NCI-H460 (cell line): ENCODE measurements at places on chromosomes 2 and 18. TPM values are rescaled to one million over a fixed set of nuclear protein-coding genes. Genes with fewer than 3 reads are reported as not detected.

The SOX11 gene
- 0.03 and 0.05 TPM in 2 replicates for total RNA-seq

DNA sequence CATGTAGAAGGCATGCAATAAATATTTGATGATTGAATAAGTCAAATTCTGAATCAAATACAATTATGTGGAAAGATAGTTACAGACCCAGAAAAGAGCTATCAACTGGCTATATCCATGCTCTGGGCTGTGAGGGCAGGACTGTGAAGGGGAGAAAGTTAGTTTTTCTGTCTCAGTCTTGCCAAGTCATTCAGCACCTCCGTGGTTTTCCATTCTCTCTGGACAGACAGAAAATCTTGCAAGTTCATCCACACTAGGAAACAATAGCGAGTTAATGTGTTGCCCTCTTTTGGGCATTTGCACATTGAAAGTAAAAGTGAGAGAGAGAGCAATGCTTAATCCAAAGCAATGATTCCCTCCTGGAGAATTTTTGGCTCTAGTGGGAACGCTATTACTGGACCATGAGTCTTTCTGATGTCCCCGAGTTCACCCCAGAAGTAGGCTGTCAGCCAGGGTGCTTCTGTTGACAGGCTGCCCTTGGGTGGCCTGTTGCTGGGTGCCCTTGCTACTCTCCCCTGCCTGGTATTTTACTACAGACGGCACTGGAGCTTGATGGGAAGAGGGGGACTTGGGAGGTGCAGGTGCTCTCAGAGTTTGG, 238.3 kb downstream of the LOXHD1 start:
- no peak for DNase-seq

DNA sequence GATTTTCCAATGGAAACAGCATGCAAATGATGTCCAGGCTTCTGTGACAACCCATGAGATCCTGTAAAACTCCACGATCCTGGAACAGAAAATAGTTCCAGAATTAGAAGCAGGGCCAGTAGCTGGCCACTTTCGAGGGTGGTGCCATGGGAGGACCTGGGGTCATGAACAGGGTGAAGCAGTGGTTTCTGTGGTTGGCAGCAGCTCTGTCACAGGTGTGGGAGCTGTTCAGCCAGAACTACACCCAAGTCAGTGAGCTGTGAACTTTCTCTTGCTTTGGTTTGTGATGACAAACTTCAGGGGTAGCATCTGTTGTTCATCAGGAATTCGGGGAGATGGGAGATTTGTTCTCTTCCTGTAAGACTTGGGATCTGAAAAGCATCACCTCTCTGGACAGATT, 314.4 kb upstream of the NT5C1B start:
- no peak for DNase-seq

DNA sequence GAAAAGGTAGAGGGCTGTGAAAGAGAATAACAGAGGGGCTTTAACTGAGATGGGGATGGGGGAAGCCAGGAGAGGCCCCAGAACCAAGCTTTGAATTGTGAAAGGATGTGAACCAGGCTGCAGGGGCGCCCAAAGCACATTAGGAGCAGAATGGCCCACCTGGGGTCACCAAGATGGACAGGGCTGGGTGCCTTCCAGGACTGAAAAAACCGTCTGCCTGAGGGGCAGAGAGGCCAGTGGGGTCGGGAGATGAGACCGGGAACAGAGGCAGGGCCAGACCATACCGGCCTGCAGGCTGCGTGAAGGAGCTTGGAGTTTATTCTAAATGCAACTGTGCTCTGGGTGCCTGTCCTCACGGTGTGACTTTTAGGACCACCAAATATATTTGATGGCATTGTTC, 29.1 kb upstream of the FAM136A start:
- no peak for DNase-seq

DNA sequence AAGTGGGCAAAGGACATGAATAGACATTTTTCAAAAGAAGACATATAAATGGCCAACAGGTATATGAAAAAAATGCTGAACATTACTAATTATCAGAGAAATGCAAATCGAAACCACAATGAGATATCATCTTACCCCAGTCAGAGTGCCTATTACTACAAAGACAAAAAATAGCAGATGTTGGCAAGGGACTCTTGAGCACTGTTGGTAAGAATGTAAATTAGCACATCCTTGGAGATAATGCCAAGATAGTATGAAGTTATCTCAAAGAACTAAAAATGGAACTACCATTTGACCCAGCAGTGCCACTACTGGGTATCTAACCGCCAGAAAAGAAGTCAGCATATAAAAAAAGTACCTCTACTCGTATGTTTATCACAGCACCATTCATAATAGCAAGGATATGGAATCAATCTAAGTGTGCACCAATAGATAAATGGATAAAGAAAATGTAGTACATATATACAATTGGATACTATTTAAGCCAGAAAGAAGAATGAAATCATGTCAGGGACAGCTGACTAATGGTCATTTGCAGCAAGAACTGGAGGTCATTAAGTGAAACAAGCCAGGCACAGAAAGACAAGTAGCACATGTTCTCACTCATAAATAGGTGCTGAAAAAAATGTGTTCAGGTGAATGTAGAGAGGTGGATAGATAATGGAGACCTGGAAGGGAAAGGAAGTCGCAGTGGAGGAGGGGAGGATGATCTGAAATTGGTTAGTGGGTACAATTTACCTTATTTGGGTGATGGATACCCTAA, 141.7 kb upstream of the B3GNT2 start:
- no peak for DNase-seq

- no peak for DNase-seq
These were observed 11.4 kb upstream of the GAREM1 start for GRCh38 chr18:32482117-32482516.

DNA sequence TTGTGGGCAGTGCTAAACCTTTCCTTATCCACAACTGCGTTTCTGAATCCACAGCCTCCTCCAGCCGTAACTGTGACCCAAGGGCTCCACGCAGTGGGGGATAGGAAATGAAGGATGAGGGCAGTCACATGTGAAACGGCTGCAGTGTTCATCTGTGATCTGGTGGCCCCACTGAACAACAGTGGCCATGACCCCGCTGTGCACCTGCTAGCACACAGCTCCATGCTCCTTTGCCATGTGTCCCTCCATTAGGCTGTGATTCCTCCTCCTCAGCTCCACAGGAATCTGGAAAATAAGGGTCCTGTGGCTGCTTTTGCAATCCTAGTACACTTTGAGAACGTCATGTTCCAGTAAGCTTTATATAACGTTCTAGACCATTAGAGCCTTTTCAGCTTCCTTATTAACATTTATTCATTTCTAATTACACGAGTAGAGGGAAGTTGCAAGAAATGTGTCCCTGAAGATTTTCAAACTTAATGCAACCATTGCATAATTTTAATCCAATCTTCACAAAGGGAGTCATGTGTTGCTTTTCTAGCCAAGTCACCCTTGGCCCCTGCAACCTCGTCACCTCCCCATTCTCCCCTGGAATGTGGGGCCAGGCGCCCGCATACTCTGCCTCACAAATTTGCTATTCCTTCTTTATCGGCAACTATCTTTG, 7.1 kb upstream of the NAPG start:
- DNase-seq: no peak

DNA sequence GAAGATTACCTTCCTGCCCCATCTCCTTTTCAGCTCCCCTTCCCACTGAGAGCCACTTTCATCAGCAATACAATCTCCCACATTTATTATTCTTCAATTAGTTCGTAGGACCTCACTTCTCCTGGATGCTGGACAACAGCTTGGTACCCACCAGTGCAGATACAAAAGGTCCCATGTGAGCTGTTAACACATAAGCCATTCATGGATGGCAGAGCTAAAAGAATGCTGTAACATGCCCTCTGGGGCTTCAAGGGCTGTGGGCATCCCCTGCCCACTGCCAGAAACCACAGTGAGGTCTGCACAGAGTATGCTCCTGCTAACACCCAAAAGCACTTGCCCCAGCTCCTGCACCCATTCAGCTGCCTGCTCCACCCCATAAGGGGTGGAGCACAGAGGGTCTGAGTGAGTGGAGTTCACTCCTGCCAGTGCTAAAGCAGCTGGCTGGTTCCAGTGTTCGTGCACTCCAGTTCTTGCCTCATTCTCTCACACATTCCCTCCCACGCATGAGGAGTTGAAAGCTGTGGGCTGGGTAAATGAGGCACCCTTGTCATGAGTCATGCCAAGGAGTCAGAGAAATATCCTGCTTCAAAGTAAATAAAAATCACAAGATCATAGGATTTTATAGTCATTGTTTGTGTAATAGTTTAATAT, 305.9 kb upstream of the TMEFF2 start:
- DNase-seq: peak; percentile 33

The TUBB8B gene
- total RNA-seq: 0.07 TPM in 1 of 2 replicates, not detected in the other

DNA sequence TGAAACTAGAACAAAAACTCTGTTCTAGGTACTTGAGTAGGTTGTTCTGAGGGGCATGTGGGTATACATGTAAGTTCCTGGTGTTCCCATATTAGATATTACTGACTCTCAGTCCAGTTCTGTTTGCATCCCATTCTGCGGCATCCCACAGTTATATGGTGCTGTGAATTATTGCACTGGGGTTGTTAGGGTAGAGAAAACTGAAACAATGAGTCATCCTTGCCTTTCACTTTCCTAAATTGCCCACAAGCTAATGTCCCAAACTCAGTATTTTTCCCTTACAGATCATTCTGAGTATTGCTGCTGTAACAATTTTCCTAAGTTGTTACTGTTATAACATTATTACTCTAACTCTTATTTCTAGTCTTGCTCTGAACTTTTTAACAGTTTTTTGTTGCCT, 3.0 kb downstream of the WDR75 start:
- DNase-seq: no peak

The RRM2 gene
- 62.5 and 68.7 TPM in 2 replicates for total RNA-seq

The CSRNP3 gene
- 0.74 and 1.2 TPM in 2 replicates for total RNA-seq

- no peak for DNase-seq
These were observed 356.5 kb upstream of the HNMT start for GRCh38 chr2:137607722-137608318.

The KIAA2012 gene
- total RNA-seq: not detected in 2 replicates

The CACNB4 gene
- total RNA-seq: 0.20 TPM in 1 of 2 replicates, not detected in the other

GRCh38 chr2:148876202-148876594, 1.2 kb downstream of the KIF5C start:
- DNase-seq: no peak

DNA sequence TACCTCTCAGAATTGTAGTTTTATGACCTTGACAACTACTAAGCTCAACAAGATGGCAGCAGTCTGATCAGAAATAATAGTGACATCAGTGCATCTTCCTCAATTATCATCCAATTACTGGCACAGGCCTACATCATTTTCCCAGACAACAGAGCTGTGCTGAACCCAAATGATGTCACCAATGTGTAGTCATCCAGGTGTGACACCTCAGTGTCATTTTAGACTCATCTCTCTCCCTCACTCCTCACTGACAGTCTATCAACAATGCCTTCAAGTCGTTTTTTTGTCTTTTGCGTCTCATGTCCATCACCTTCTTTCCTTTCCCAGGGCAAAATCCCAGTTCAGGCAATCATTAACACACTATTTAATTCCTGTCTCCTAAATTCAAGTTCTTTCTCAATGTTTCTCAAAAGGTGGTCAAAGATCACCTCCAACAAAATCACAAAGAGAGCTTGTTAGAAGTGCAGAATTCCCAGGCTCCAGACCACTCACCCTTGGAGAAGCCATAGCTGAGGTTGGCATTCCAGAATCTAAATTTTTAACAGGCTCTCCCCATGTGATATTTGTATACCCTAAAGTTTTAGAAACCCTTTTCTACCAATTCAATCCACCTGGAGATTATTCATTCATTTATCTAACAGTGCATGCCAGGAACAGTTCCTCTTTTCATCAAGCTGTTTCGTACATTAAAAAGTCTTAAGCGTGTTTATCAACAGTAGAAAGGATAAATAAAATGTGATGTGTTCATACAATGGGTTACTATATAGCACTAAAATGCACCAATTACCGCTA, 125.3 kb upstream of the KLF7 start:
- no peak for DNase-seq

The HOXD9 gene
- not detected in 2 replicates for total RNA-seq

- no peak for DNase-seq
These were observed 107.7 kb downstream of the CD226 start for GRCh38 chr18:69840001-69840400.

DNA sequence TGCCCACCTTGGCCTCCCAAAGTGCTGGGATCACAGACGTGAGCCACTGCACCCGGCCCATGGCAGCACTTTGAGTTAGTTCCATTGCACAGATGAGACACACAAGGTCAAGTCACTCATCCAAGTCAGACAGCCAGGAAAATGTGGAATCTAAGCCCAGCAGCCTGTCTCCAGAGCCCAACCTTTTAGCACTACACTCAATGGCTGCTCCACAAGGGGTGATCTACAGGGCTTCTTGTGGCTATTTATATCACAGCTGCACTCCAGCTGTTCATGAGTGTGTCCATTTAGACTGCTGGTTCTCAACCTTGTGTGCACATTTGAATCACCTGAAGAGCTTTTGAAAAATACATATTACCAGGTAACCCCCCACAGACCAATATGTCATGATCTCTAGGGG, 72.9 kb upstream of the RPL31 start:
- no peak for DNase-seq

The EVA1A gene
- total RNA-seq: not detected in 2 replicates

- DNase-seq: no peak
These were observed 77.1 kb downstream of the SMAD4 start for GRCh38 chr18:51107082-51107481.

DNA sequence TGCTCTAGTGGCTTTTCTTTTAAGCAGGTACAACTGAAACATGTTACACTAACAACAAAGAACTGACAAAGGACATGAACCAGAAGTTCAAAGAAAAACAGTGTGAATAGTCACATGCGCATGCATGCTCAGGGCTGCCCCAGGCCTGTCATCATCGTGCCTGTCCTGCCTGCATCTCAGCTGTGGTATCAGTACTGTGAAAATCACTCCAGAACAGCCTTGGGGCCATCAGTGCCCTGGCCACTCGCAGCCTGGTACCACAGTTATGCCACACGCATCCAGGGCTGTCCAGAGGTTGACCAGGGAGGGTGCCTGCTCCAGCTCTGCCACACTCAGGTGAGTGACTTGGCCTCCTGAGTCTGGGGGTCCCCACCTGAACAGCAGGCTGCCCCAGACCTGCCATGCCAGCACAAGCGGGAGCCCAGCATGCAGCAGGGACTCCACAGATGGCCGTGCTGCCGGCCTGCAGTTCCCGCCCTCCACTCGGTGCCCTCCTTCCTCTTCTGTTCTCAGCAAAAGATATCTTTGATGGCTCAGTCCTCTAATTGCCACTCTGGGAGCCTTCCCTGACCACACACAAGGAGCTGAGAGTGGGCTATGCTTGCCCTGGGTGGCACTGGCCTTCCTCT, 12.3 kb downstream of the LIMS2 start:
- no peak for DNase-seq

DNA sequence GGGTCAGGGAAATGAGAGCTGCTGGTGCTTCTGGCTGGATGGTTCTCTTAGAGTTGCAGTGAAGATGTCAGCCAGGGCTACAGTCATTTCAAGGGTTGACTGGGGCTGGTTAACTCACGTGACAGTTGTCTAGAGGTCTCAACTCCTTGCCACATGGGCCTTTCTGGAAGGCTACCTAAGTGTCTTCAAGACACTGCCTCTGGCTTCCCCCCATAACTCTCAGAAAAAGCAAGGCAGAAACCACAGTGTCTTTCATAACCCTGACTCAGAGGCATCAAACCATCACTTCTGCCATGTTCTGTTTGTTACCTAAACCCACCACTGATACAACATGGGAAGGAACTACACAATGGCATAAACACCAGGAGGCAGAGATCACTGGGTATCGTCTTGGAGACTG, 828.9 kb downstream of the EPHA4 start:
- DNase-seq: no peak
